Fibroblast of lung (primary cell): ENCODE measurements at places on chromosomes 13 and 19.

GRCh38 chr13:35965226-35965927 lies 165.8 kb downstream of the DCLK1 start:
- peak; percentile 5 for DNase-seq

- no peak for DNase-seq
Observed at GRCh38 chr13:21078501-21078900, 17.1 kb upstream of the LATS2 start.

- peak; percentile 78 for DNase-seq
Observed at GRCh38 chr19:40592170-40592569, 9.0 kb upstream of the LTBP4 start.

DNA sequence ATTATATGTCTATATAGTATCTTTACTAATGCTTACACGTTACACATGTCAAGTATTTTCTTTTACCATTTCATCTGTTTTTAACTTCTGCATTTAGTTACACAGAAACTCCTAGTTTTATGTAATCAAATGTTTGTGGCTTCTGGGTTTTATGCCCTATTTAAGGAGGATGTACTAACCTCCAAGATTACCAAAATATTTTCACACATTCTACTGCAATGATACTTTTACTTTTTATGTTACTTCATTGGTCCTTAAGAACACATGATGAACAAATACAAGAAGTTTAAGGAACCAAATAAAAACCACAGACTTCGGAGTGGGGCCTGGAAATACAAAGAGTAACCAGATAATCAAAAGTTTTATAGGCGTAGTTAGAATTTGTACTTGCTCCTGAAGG lies 37.2 kb downstream of the ZC3H13 start:
- peak; percentile 12 for DNase-seq

DNA sequence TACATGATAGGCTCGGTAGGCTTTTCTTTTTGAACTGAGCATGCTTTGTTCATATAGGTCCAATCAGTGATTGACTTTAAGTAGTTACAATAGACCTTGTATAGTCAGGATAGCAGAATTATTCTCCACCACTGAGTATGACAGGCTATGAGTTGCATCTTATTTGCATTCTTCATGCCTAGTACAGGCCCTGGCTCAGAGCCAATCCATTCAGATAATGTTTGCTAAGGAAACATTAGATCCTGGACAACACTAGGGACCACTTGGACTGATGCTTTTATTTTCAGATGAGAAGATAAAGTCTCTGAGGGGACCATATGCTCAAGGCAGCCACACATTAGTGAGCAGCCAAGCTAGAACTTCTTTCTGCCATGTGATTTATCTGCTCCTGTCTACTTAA lies 133.9 kb downstream of the KL start:
- peak; percentile 38 for DNase-seq

- no peak for DNase-seq
Observed at GRCh38 chr13:113137691-113138298, 15.2 kb downstream of the F10 start.
